ENCODE measurements at places on chromosomes 7 and 10.

GRCh38 chr10:28587970-28588290, 55.0 kb downstream of the WAC start:
- DNase-seq: no peak

GRCh38 chr10:13117841-13118783, 18.1 kb downstream of the OPTN start:
- DNase-seq: no peak

GRCh38 chr7:92485974-92486373, 8.2 kb upstream of the ERVW-1 start:
- DNase-seq: no peak

GRCh38 chr7:1385809-1386622, 73.3 kb downstream of the MICALL2 start:
- DNase-seq: no peak

DNA sequence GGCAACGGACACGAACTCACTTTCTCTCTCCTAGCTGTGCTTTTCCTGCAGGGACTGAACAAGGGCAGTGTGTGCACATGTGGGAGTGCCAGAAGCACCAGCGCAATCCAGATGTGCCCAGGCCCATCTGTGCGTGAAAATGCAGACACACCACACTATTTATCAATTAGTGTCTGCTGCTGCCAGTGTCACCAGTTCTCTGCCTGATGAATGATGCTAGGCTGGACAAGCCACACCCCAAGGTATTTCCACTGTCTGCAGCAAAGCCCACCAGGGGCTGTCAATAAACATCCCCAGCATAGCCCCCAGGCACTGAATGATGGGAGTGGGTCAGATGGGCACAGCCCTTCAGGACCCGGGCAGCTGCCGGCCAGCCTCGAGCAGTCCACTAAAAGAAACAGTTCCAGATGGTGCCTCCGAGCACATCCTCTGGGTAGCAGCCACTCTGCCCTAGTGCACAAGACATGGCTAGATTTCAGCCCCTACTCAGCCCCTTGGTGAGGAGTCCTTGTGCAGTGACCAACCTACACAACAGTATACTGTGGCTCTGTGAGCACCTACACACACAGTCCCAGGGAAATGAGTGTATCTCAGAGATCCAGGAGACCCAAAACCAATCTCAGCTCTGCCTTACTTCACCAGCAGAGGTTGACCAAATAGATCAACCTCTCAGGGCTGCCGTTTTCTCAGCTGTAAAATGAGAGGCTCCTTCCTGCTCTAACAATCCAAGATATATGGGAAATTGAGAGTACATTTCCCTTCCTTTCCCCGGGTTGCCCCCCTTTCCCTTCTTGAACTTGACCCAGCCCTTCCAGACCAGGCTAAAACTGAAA, 314.7 kb downstream of the PLXNA4 start:
- no peak for DNase-seq

- peak; percentile 81 for DNase-seq
Measured at GRCh38 chr10:110504111-110504735, 6.5 kb downstream of the DUSP5 start.

Measured in activated CD4-positive, alpha-beta T cell treated with anti-CD3 and anti-CD28 coated beads, Interleukin-2, amount 10 ng/mL, durations not matched to agents 7 days and 5 days (primary cell).